Stomach (tissue), 19 donors: ENCODE measurements at places on chromosomes 13 and 19. TPM values are rescaled to one million over a fixed set of nuclear protein-coding genes. Genes with fewer than 3 reads are reported as not detected.

YJEFN3 gene
- total RNA-seq = 0.92 TPM

SHFL gene
- 56.2 TPM for total RNA-seq

CLC gene
- total RNA-seq = not detected

GRCh38 chr13:97873398-97873797 lies 80.1 kb upstream of the IPO5 start:
- no peaks in the 10 kb centered on the region for H3K4me1 ChIP-seq
- DNase-seq = no peak
- H3K27me3 ChIP-seq = no peaks in the 10 kb centered on the region
- no peak overlapping the region for H3K4me3 ChIP-seq

DNA sequence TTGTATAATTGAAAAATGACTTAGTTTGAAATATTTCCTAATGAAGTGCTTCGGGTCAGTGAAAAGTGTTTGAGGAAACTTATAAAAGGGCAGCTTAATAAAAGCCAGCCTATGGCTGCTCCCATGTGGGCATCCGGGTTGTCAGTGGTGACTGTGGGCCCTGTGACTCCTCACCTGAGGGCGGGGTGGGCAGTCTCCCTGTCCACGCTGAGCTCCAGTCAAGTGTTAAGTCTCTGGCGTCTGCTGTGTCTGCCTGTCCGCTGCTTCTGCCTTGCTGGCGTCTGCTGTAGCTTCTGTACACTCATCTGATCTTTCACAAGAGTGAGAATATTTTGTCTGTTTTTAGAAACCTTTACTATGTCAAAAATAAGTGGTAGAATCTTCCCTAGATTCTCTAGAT lies 7.1 kb downstream of the LAMP1 start:
- no peaks in the 10 kb centered on the region for H3K27me3 ChIP-seq
- no peak overlapping the region for H3K4me3 ChIP-seq
- H3K4me1 ChIP-seq = peaks cover 43% of the 10 kb centered on the region
- H3K36me3 ChIP-seq = peaks cover 25% of the 10 kb centered on the region

DNA sequence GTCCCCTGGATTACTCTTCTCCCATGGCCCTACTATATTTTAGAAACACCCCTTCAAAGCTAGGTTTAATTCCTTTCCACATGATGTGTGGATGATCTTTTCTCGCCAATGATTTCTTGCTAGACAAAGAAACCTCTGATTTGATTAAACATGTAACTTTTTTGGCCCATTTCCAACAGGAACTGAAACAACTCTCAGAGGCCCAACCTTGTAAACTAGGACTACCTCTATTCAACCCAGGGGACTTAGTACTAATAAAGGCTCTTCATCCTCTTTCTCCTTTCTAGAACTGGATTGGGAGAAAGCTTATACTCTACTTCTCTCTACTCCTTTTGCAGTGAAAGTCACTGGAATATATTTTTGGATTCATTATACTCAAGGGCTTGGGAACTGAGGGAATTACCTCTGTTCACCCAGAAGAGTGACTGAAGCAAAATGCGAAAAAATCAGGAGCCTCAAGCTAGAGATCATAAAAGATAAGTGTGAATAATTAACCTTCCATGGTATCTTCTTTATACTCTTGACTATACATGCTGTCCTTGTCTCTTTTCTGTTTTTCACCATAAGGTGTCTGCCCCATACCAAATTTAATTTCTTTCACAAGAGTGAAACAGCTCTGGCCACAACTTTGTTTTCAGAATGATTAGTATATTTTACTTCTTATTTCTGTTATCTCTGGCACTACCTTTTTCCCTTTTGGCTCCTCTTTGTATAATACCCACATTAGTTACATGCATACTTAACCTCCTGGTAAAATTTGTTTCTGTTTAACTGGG lies 977.6 kb downstream of the SLITRK5 start:
- no peaks in the 10 kb centered on the region for H3K36me3 ChIP-seq
- no peak overlapping the region for H3K4me3 ChIP-seq
- DNase-seq = no peak
- H3K27ac ChIP-seq = no peak overlapping the region
- H3K4me1 ChIP-seq = no peaks in the 10 kb centered on the region
- no peaks in the 10 kb centered on the region for H3K27me3 ChIP-seq

GRCh38 chr13:100089465-100090032 lies 656 bp downstream of the PCCA start:
- DNase-seq = peak; percentile 51
- no peaks in the 10 kb centered on the region for H3K36me3 ChIP-seq
- H3K4me1 ChIP-seq = peaks cover 57% of the 10 kb centered on the region
- H3K27me3 ChIP-seq = no peaks in the 10 kb centered on the region

GRCh38 chr19:17865364-17866311 lies 5.9 kb downstream of the RPL18A start:
- peaks cover 65% of the 10 kb centered on the region for H3K4me1 ChIP-seq
- H3K27me3 ChIP-seq = peaks cover 10% of the 10 kb centered on the region
- H3K27ac ChIP-seq = peak overlapping the region; percentile 55

DNA sequence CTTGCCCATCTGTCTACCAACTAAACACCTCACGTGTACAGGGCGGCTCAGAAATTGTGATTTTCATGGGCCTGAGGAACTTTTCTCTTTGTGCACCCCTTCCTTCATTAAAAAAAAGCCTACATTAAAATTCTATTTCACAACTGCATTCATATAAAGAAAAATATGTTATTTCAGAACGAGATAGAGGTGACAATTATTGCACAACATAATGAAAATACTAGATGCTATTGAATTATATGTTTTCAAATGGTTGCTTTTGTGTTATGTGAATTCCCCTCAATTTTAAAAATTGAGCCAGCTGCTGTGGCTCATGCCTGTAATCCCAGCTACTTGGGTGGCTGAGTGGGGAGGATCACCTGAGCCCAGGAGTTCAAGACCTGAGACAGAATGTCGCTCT lies 5.2 kb downstream of the SLC1A6 start:
- peaks cover 4% of the 10 kb centered on the region for H3K4me1 ChIP-seq
- H3K27me3 ChIP-seq = peaks cover 7% of the 10 kb centered on the region
- H3K27ac ChIP-seq = no peak overlapping the region
- no peak overlapping the region for H3K4me3 ChIP-seq
- DNase-seq = no peak

DNA sequence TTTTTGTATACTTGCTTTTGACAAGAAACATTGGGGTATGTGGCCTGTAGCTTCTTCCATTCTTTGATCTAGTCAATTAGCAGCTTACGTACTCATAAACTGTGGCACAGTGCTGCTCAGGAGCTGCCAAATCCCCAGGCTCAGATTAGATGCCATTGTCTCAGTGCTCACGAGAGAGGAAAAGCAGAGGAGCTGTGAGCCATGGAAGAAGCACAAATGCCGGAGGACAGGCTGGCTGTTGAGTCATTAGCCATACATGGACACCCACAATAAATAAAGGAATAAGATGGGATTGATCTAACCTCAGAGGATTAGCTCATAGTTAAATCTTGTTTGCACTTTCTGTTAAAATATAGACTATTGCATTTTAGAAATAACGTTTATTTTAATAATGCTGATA lies 121.7 kb downstream of the POSTN start:
- H3K4me3 ChIP-seq = no peak overlapping the region
- H3K27me3 ChIP-seq = no peaks in the 10 kb centered on the region
- no peak for DNase-seq
- no peaks in the 10 kb centered on the region for H3K36me3 ChIP-seq
- H3K4me1 ChIP-seq = no peaks in the 10 kb centered on the region
- no peak overlapping the region for H3K27ac ChIP-seq
